ENCODE measurements at places on chromosomes 1 and 21. TPM values are rescaled to one million over a fixed set of nuclear protein-coding genes. Genes with fewer than 3 reads are reported as not detected.

The CD34 gene
- 0.13 TPM for total RNA-seq

The MR1 gene
- 25.9 TPM for total RNA-seq

The NCAM2 gene
- total RNA-seq: 9.1 TPM

The CXADR gene
- total RNA-seq: 0.91 TPM
